Left renal pelvis (tissue), 4 donors: ENCODE measurements at places on chromosomes 3 and 15. TPM values are rescaled to one million over a fixed set of nuclear protein-coding genes. Genes with fewer than 3 reads are reported as not detected.

DNA sequence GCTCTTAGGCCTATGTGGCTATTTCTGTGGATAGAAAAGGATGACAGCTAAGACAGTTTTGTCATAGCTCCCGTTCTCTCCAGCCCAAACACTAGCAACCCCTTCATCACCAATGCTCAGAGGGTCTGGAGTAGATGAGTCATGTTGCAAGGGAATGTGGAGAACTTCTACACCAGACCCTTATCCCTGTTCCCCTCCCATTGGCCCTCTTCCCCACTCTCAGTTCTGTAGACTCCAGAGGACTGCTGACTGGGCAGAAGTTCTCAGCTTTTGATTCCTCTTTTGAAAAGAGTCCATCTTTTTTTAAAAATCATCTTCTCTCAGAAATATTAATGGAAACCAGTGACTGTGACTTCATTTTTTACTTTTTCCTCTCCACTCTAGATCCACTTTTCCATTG lies 2.4 kb upstream of the MYZAP start:
- no peak for DNase-seq

DNA sequence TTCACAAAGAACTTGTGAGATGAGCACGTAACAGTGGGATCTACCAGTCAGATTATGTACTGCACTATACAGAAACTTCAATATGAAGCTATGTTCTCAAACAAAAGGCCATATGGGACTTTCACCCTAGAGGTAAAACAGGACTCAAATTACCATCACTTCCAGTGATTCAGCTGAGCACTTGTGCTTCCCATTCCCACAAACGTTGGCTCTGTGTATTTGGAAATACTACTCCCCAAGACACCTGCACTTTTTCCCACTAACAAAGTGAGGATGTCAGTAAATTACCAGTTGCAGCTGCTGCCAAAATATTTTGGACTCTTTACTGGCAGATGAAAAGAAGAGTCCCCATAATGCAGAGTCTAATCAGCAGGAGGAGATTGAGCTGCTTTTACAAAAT lies 1570.1 kb downstream of the SI start:
- no peak for DNase-seq

GRCh38 chr15:72564091-72564490 lies 90.0 kb downstream of the ARIH1 start:
- DNase-seq = no peak

DNA sequence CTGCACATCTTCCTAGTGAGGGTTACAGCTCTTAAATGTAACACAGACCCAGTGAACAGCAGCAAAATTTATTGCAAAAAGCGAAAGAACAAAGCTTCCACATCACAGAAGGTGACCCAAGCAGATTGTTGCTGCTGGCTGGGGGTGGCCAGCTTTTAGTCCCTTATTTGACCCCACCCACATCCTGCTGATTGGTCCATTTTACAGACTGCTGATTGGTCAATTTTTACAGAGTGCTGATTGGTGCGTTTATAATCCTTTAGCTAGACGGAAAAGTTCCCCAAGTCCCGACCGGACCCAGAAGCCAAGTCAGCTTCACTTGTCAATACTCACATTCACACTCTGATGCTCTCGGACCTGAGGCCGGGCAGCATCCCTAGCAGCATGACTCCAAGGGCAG lies 154.5 kb upstream of the ATP10A start:
- no peak for DNase-seq

- DNase-seq = no peak
Observed at GRCh38 chr15:80559320-80559693, 135.8 kb upstream of the ABHD17C start.

DNA sequence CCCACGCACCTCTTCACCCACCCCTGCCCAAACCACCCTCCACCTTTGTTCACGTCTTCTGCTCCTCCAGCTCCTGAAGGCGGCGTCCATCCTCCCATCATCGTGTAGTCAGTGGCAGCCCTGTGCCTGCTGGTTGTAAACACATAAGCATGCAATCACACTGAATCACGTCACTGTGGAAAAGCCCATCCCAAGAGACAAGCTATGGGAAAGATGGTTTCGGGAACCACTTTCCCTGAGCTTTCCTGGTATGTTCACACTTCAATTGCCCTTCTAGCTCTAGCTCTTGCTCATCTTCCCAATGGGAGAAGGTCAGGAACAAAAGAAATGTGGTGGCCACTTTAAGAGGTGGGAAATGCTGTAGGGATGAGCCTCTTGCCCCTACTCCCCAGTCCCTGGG lies 14.4 kb upstream of the GOLGA8J start:
- DNase-seq = no peak

GRCh38 chr3:56998076-56998529 lies 62.4 kb upstream of the SPATA12 start:
- no peak for DNase-seq

DNA sequence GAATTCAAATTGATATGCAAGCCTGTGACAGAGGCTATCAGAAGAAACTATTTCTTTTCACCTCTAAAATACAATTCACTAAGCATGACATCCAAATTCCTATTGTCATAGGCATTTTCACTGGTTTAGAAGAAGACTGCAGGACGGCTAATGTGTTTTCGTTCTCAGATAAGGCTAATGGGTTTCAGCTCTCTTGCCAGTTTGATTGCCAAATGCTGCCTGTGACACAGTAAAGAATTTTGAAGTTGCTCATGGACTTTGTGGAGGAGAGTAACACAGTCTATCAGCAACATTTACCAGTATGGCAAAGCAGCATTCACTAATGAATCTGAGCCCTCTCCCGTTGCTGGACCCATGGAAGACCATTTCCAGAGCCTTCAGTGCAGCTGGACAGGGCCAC lies 948.1 kb downstream of the FHIT start:
- DNase-seq = no peak

GRCh38 chr3:129289201-129289921 lies 10.7 kb downstream of the HMCES start:
- no peak for DNase-seq

DNA sequence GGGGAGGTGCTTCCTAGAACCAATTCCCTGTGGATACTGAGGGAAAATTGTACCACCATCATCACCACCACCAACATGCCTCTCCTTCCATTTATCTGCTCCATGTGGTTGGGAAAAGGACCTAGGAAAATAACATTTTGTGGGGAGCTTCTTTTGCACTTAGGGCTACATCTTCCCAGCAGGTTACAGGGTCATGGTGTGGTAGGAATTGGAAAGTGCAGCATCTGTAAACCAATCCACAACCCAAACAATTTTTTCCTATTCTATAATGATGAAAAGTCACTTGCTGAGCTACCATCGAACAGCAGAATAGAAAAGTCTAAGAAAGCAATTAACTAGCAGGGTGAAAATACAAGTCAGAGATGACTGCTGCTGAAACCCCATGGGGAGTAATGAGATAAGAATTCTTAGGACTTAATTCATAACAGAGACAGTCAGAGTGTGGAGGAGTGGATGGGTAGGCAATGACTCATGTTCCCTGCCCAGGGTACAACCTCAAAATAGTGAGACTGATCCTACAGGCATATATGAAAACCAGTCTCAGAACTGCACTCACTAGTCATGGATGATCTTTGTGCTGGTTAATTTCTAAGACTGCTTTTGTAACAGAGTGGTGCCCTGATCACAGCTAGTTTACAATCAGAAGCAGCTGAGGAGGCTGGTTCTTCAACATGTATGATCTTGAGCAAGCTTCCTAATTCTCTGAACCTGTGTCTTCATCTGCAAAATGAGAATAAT lies 38.1 kb upstream of the LEKR1 start:
- DNase-seq = no peak

- no peak for DNase-seq
Observed at GRCh38 chr3:152519376-152519775, 250.6 kb downstream of the MBNL1 start.

- DNase-seq = no peak
Observed at GRCh38 chr15:37921527-37922385, 12.7 kb upstream of the TMCO5A start.

DNA sequence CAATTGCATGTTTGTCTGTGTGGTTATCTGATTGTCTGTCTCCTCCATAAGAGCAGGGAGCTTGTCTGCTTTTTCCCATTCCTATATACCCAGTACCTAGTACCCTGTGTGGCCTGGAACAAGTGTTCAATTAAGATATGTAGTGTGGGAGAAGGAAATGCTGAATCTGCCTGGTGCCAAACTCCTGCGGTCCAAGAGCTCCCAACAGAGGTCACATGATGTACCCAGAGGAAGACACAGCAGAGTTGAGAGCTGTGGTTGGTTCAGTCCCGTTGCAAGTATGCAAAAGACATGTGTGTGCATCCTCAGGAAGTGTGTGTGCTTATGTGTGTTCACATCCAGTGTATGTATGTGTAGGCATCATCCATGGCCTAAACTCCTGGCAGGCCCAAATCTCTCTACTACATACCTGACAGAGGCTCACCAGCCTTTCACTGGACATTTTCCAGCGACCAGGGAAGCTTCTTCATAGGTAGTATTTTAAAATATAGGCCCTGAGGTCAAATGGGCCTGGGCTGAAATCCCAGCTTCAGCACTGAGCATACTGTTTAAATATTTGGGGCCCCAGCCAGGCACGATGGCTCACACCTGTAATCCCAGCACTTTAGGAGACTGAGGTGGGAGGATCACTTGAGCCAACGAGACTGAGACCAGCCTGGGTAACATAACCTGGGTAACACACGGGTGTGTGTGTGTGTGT lies 34.0 kb upstream of the ITGA11 start:
- no peak for DNase-seq

DNA sequence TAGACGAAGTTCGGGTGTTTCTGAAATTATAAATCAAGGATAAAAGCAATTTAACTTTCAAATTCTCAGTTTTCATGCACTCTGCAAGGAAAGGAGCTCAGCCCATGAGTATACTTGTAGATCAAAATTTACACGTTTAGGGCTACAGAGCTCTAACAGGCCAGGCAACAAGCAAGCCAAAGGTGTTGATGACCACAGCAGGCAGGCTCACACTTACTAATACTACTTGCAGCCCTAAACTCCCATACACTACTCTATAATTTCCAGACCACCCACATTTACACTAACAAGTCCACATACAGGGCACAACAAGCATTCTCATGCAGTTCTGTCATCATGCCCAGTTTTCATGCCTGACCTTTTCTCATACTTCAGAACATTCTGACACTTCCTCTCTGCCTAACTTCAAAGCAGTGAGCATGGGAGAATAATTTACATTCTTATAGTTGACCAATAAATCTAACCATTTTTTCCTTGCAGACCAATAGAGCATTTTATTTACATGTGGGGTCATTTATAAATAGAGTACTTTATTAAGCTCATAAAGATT lies 124.7 kb upstream of the FRMD4B start:
- DNase-seq = peak; percentile 21

The SLC6A1 gene
- polyA plus RNA-seq = 0.98 TPM

The NR2C2 gene
- polyA plus RNA-seq = 39.5 TPM

The CFAP20DC gene
- 4.4 TPM for polyA plus RNA-seq

The RPUSD2 gene
- polyA plus RNA-seq = 10.9 TPM

The GOLGA8K gene
- polyA plus RNA-seq = 3.2 TPM

The FBXL2 gene
- 31.2 TPM for polyA plus RNA-seq

The EBLN2 gene
- polyA plus RNA-seq = 2.9 TPM
